ENCODE measurements at places on chromosomes 16 and 17.

DNA sequence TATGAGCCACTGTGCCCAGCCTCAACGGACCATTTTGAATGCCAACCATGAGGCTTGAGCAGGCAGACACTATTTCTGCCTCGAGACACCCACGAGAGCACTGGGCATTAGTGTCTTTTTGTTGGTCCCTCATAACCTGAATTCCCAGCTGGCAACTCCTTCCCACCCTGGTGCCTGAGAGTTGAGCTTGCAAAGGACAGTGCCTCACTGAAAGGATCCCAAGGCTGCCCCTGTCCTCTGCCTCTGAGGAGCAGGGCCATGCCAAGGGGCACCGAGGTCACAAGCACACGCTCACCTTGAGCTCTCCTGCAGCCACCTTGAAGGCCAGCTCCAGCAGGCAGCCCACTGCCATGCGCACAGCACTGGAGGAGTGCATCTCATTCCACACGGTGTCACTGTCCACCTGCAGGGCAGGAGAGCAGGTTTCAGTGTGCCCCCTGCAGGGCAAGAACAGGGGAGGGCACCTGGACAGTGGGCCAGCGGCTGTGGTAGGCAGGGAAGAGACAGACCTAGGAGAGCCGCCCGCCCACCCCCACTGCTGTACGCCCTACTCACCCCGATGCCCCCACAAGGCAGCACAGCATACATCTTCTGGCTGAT, 12.8 kb downstream of the G6PC3 start:
- DNase-seq, result no peak

DNA sequence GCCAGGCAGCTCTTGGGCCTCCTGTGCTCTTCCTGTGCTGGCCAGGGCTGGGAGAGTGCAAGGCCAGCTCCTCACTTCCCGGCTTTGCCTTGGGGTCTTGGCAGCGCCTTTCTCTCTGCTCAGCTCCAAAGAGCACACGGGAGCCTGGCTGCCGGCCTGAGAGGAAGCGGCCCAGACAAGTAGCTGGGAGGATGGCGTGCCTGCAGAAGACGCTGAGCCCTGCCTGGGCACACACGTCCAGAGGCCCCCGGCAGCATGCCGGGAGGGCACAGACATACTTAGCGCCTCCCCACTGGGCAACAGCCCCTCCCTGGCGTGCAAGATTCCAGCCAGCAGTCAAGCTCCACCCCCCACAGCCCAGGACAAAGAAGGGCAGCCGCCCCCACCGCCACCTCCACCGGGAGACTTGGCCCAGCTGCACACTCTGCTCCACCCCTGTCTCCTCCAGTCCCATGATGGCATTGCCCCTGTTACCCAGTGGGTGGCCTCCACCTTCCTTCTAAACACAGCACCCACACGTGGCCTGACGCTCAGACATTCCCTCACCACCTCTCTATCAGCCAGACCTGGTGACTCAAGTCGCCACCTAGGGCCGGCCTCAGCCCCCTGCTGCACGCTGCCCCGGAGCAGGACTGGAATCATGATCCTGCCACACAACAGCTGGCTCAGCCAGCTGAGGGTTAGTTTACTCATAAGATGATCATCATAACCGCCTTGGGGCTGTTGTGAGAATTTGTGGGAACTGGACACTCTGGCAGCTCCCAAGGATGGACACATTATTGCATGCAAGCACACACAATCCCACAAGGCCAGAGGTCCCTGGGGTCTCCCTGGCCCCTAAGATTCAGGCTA, 12.4 kb downstream of the SGCA start:
- DNase-seq, result no peak

DNA sequence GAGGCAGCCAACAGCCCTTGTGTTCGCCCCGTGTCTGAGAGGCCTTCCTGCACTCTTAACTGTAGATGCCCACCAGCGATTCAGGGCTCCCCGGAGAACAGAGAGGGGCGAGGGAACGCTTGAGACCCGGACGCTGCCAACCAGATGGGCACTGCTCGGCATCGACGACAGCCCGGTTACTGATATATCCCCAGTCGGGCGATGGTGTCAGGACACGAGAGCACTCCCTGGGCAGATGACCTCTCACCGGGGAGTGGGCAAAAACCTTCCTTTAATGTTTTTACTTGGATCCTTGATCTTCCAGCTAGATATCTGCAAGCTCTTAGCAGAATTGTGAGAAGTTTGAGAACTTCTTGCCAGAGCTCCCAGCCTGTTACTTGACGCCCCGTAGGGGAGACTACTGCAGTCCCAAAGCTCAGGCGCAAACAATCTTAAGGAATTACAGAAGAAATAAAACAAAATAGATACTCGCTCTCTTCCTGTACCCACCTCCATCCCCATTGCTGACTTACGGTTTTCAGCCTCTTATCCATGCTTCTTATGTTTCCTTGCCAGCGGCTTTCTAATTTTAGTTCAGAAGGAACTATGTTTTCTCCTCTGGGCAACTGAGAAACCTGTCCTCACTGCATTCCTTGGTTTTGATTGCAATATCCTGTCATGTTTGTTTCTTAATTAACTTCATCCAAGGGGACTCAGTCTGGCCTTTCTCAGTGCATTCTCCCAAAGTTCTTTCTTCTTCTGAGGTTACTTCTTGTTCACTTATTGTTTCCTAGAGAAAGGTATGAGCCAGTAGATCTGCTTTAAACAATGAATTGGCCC, 845 bp downstream of the SP2 start:
- no peak for DNase-seq

GRCh38 chr17:7883781-7884386, 4.7 kb upstream of the CHD3 start:
- peak; percentile 28 for DNase-seq

DNA sequence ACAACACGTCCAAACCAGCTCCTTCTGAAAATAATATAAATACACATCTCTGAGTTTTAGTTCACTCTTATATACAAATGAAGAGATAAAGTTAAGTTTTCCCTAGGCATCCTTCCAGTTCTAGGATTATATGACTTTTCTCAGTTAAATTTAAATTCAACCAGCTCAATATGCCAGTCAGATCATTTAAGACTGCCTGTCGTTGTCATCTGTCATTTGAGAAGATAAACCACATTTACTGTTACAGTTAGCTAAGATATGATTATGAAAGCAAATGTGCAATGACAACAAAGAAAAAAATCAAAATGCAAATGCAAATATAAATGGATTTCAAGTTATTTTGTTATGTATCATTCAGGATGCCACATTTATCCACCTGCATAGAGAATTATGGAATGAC, 671.7 kb upstream of the GOT2 start:
- no peak for DNase-seq
